ENCODE measurements at places on chromosomes 7 and 10.

GRCh38 chr7:102978284-102978683 lies 65.5 kb downstream of the LRRC17 start:
- peak; percentile 80 for DNase-seq

- DNase-seq, result peak; percentile 52
These were observed 30.8 kb downstream of the SLC16A9 start for GRCh38 chr10:59678884-59679301.

DNA sequence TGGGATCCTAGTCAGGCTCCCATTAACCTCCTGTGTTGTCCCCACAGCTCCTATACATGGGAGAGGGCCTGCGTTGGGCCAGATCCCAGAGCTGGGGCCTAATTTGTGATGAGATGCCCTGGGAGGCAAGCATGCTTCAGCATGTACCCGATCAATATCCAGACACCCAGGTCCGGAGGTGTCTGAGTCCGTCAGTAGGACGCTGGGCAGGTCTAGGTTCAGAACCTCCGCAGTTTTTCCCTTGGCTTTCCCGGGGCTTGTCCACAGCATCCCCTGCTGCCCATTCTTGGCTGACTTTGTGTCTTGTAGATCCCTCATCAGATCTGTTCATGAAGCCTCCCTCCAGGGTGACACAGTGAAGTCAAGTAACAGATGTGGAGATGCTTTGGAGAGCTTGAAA lies 32.7 kb upstream of the RBAK start:
- no peak for DNase-seq

DNA sequence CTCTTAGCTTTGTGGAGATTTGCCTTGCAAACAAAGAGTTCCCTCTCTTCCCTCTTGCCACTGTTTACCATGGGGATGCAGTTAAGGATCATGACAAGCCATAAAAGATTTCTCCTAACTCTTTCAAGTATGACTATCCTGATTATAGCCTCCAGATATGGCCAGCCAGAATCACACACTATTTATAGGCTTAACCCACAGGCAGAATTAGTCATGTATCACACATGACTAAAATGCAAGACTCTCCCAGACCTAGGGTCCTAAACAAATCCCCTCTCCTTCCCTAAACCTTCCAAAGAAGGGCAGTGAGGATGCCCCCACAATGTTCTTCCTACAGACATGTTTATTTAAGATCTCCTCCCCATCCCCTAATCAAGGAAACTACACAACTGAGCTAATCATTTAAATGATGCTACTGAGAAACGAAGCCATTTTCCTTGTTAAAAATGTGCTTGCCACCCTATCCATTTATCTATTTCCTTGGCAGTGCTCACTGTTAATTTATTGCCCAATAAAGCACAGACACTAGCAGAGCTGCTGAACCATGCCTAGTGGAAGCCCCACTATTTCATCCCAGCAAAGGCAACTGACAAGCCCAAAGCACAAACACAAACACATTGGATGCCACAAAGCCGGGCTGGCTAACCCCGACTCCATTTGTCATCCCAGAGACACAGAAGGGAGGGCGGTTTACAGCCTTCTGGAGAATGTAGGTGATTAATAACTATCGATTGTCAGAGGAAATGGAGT lies 363.4 kb downstream of the KCNMA1 start:
- DNase-seq, result peak; percentile 69

GRCh38 chr7:1727812-1728570 lies 57.9 kb downstream of the ELFN1 start:
- no peak for DNase-seq

DNA sequence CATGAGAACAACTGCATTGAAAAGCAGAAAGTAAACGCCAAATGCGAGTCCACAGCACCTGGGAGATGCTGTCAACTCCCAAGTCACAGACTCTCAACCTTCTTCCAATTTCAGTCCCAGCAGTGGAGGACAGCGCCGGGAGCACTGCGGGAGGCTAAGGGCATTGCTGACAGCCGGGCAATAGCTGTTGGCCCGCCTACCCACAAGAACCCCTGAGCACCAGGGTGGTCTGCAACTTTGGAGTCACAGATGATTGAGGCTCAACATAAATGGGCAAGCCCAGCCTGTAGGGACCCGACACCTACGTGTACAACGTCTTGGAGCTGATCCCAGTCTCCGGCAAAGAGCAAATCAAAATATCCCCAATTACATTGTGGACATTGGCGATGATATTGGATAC lies 262.9 kb downstream of the TCERG1L start:
- no peak for DNase-seq

GRCh38 chr10:25017661-25018060 lies 1.2 kb downstream of the THNSL1 start:
- no peak for DNase-seq

DNA sequence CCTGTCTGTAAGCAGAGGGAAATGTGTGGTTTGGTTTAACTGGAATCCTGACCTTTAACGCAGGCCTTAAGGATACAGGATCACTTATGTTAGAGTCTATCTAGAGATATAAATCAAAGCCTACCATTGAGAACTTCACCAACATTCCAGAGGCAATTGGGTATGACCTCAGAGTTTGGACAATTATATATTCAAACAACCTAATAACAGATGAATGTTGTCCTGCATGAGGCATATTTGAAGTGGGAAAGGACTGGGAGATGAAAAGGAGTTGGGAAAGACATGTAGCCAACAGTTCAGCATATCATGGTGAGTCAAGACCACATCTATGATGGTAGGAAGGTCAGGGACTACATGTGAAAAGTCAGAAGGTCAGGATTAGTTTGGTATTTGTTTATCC lies 274.2 kb downstream of the DOCK4 start:
- DNase-seq, result no peak

DNA sequence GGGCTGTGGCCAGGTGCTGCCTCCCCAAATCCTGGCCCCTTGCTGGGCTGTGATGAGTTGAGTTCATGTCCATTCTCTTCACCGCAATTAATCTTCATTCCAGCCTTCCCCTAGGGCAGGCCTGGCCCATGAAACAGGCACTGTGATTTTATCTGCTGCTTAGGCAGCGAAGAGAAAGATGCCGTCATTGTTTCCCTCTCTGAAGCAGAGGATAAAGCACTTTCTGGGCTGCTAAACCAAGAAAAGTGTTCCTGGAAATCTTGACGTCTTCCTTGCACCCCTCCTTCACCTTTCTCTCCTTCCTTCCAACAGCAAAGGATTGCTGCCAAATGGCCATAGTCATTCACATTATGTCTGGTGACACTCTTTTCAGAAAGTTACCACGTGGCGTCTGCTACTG lies 265.9 kb downstream of the ZEB1 start:
- DNase-seq, result peak; percentile 71

- peak; percentile 73 for DNase-seq
These were observed 298.6 kb downstream of the REEP3 start for GRCh38 chr10:63819753-63820329.

DNA sequence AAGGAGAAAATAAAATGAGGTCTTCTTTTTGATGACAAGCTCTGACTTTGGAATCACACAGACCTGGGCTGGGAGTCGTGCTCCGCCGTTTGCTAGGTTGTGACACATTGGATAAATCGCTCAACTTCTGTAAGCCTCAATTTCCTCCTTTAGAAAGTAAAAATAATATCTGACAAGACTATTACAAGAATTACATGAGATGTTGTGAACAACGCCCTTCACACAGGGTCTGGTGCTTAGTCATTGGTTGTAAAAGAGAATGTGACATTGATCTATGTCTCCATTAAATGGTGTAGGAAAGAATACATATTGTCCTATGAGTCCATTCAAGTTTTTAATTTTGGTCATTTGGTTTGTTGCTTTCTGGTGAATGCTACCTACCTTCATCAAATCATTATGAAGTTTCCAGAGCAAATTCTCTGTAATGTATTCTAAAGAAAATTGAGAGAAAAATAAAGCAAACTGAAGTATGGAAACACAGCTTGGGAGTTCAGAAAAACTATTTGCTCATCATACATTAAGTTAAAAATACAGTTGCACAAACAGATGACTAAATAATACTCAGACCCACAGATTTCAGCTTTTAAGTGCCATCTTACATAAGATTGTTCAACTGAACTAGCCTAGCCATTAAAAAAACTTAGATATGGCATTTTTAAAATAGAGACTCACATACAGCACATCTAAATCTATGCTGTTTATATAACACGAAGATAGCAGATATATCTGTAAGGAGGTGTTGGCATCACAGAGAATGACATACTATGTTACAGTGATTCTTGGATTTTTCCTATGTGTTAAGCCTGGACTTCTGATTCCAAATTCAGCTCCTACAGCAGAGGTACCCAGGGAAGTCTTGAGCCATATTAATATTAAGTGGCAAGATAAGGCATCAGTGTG lies 12.3 kb upstream of the ADRB1 start:
- no peak for DNase-seq

DNA sequence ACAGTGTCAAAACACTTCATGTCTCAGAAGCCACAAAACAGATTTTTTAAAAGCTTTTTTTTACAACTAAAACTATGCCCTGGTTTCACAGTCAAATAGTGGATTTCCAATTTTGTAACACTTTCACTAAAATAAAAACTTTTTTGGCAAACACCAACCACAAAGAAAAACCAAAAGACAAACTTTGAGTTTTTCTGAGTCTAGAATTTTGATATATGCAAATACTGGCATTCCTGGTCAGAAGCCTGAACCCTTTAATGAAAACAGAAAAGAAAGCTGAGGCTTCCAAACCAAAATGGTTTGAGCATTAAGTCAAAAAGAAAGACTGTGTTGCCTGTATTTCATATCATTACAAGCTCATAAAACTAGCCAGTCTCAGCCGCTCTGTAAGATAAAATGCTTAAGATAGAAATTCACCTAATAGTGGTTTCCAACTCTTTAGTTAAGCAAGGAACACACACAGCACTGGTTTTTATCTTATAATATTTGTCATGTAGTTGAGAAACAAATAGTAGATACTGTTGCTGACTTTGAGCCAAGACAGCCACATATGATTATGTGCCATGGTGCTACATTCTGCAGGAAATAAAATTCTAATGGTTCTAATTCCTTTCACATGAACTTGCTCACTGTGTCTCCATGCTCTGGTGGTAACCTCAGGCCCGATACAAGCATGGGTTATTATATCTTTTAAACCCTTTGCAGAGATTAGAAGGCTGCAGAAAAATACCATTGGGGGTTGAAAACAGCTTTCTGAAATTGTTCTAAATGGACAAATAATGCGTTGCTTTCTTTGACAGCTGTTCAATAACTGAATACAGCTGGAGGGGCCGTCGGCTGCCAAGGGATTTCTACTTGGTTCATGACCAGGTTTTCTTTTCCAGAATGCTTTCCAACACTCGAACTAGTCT lies 49.4 kb downstream of the FAM171A1 start:
- DNase-seq, result no peak

- DNase-seq, result no peak
These were observed 2.0 kb upstream of the LRRC4 start for GRCh38 chr7:128033246-128033645.

GRCh38 chr10:82660205-82660604 lies 785.2 kb downstream of the NRG3 start:
- DNase-seq, result no peak

DNA sequence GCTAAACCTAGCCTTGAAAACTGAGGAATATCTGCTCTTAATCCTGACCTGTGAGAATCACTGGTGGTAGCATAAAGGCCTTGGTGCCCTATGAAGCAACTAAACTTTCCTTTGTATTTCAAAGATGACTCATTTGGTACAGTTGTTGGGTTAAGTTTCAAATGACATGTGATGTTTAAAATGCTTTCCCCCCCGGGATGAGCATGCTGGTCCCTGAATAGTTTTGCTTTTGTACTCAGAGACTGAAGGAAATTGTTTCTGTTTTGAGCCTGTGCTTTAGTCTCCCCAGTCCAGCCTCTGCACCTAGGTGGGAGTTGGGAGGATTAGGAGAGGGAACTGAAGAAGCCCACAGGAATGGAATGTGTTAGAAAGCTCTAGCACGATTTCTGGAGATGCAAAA lies 258.9 kb upstream of the NPY start:
- no peak for DNase-seq

GRCh38 chr10:124558339-124559321 lies 97.0 kb downstream of the LHPP start:
- DNase-seq, result no peak

DNA sequence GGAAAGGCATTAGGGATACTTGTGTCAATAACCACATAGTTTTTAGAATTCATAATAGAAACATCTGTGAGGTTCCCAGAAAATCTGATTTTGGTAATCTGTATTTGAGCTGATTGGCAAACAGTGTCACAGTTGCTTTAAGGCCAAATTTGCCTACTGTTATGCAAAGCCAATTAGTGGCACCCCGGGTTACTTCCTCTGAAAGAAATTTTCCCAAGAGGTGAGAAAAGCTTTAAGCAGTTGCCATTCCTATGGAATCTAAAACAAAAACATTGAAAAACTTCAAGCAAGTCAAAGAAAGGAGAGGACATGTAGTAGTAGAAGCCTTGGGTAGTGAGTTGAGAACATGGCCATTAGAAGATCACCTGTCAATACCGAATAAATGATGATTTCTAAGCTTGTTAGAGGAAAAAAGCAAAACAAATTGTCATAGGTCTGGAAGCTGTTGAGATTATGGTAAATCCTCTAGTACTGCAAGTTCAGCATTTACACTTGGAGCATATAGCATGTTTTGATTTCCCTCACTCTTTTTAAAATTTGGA lies 176.8 kb downstream of the TWIST1 start:
- DNase-seq, result no peak

DNA sequence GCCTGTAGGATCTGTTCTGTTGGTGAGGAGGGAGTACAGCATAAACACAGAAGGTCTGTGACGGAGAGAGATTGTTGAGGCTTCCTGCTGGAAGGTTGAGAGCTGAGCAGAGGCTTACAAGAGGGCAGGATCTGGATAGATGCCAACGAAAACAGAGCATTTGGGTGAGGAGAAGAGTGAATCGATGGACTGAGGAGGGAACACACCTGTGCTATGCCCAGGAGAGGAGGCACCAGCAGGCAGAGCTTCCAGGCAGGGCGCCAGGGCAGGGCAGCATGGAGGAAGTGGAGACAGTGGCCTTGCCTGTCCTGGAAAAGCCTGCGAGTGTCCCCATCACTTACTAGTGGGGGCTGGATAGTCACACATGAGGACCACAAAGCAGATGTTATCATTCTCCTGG lies 282.9 kb downstream of the PAXIP1 start:
- no peak for DNase-seq

GRCh38 chr7:151608031-151608551 lies 88.4 kb upstream of the RHEB start:
- peak; percentile 94 for DNase-seq

- DNase-seq, result no peak
These were observed 15.6 kb downstream of the MBL2 start for GRCh38 chr10:52756966-52757365.

GRCh38 chr10:27815846-27816245 lies 70.2 kb upstream of the MKX start:
- no peak for DNase-seq

GRCh38 chr7:13290975-13291374 lies 603.5 kb downstream of the ARL4A start:
- DNase-seq, result no peak

DNA sequence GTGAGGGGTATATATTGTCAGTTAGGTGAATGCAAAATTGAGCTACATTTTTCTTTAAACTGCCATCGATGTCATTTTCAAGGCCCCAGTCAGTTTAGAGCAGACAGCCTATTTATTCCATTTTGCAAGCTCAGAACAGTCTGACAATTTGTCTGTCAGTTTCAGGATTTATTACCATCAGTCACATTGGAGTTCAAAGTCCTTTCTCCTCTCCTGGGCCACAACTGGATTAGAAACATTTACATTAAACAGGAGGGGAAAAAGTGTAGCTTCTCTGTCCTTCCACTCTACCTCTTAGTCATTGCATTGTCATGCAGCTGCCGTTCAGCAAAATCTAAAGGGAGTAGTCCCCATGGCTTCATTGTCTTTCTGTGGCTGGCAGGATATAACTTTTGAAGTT lies 3.5 kb upstream of the GHITM start:
- DNase-seq, result no peak

GRCh38 chr7:53422291-53422690 lies 386.9 kb downstream of the POM121L12 start:
- DNase-seq, result no peak

GRCh38 chr10:93039721-93040120 lies 20.9 kb upstream of the CYP26C1 start:
- DNase-seq, result no peak

Data from islet precursor cell (in vitro differentiated cells).